ENCODE measurements at places on chromosomes 2 and 18.
A peak's percentile ranks its signal among the peaks of the same experiment; 100 is the strongest.

- DNase-seq: peak; percentile 83
Observed at GRCh38 chr2:28544922-28545589, 49.2 kb downstream of the PLB1 start.

DNA sequence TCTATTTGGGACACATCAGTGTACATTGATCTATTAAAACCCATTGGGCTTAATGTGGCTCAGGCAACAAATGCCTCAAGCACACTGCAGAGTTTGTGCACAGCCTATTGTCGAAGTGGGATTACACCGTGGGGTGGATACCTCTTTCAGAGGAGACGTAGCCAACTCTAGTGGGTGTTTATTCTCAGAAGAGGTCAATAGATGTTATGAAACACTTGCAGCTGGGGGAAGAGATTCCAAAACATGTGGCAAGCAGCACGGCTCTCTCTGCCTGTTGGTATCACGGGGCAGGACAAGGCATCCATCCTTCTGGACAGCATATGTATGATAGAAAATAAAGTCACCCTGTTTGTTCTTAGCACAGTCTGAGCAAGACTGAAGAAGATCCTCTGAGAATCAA, 121.4 kb upstream of the COPS8 start:
- no peak for DNase-seq

DNA sequence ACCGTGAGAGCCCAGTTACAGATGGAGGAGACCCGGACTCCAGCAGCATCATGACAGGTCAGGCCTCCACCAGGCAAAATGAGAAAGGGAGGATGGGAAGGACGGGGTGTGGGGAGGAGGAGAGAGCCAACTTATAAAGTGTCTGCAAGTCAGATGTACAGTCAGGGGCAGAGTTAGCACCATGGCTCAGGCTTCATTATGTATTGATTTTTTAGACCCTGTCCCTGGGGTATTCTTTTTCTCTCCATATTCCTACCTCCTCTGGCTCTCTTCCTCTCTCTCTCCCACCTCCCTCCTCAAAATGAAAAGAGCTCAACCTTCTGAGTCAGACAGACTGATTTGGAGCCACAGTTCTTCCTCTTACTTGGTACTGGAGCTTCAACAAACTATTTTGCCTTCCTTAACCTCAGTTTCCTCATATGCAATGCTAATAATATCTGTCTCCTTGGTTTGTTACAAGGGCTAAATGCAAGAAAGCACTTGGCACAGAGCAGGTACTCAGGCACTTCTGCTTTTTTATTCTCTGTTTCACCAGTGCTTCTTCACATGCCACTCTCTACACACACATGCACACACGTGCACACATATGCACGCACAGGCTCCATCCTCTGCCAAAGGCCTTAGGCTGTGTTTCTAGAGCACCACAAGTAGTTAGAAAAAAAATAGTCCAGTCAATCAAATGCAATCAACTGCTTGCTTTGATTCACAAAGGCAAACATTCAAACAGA, 92.3 kb upstream of the PKDCC start:
- DNase-seq: no peak

DNA sequence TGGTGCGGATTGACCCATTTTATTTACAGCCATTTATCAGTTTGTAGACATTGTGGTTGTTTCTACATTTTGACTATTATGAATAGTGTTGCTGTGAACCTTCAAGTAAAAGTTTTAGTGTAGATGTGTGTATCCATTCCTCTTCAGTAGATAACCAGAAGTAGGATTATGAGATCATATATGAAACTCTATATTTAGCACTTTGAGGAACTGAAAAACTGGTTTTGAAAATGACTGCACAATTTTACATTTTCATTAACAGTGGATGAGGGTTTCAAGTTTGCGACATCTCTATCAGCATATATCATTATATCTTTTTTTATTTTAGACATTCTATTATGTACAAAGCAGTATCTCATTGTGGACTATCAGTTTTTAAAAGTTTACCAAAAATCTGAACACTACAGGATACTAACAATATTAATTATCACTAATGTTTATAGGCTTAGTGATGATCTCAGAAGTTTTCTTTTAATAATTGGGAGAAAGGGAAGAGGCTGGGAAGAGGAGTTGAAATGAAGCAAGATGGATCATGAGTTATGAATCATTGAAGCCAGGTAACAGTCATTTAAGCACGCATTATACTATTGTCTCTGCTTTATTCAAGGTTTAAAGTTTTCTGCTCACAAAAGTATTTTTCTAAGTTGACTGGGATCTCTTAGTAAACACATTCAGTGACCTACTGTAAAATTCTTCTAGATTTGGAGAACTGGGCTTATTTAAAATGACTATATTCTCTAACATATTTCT, 329.0 kb upstream of the LRATD1 start:
- no peak for DNase-seq

- DNase-seq: no peak
Observed at GRCh38 chr2:168495524-168495923, 39.5 kb downstream of the CERS6 start.

DNA sequence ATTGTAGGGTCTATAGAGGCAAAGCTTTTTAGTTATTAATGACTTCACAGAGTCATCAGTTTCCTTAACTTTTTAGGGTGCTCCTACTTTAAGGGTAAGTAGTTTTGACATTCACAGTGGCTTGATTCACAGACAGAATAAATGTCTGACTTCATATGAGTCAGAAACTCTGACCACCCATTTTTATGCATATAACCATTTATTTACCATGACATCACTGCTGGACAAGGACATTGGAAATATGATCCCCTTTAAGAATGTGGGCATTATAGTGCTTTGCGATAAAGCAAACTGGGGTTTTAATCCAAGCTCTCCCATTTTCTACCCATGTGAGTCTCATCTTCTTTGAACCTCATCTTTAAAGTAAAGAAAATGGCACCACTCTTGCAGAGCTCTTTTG, 162.0 kb upstream of the MC4R start:
- DNase-seq: no peak

Measured in activated CD8-positive, alpha-beta memory T cell treated with anti-CD3 and anti-CD28 coated beads, Interleukin-2, amount 10 ng/mL, durations not matched to agents 7 days and 5 days (primary cell).